ENCODE measurements at places on chromosomes 1 and 21. TPM values are rescaled to one million over a fixed set of nuclear protein-coding genes. Genes with fewer than 3 reads are reported as not detected.

Gene TSACC
- 0.62 TPM for total RNA-seq

Gene MYOG
- not detected for total RNA-seq

- no peak for DNase-seq
- H3K27me3 ChIP-seq = no peaks in the 10 kb centered on the region
- peaks cover 16% of the 10 kb centered on the region for H3K4me1 ChIP-seq
- H3K27ac ChIP-seq = no peak overlapping the region
- H3K36me3 ChIP-seq = peaks cover 33% of the 10 kb centered on the region
Observed at GRCh38 chr1:23065385-23065784, 46.1 kb downstream of the KDM1A start.

- H3K27ac ChIP-seq = no peak overlapping the region
- H3K4me3 ChIP-seq = no peak overlapping the region
- H3K36me3 ChIP-seq = no peaks in the 10 kb centered on the region
- no peaks in the 10 kb centered on the region for H3K27me3 ChIP-seq
- H3K4me1 ChIP-seq = peaks cover 55% of the 10 kb centered on the region
- DNase-seq = no peak
Observed at GRCh38 chr21:35473496-35473895, 424.4 kb upstream of the RUNX1 start.

DNA sequence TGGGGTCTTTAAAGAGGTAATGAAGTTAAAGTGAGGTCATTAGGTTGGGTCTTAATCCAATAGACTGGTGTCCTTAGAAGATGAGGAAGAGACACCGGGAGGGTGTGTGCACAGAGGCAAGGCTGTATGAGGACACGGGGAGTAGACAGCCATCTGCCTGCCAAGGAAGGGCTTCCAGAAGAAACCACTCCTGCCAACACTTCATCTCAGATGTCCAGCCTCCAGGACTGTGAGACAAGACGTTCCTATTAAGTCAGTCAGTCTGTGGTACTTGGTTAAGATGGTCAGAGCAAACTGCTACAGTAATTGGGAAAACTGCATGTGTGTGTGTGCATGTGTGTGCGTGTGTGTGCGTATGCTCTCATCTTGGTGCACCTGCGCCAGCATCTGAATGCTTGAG lies 77.1 kb downstream of the RYR2 start:
- no peak for DNase-seq
- H3K27ac ChIP-seq = no peak overlapping the region
- no peaks in the 10 kb centered on the region for H3K36me3 ChIP-seq
- H3K4me1 ChIP-seq = no peaks in the 10 kb centered on the region
- no peak overlapping the region for H3K4me3 ChIP-seq
- H3K27me3 ChIP-seq = no peaks in the 10 kb centered on the region

- H3K27ac ChIP-seq = no peak overlapping the region
- DNase-seq = no peak
- no peak overlapping the region for H3K4me3 ChIP-seq
Observed at GRCh38 chr1:160066829-160067745, 2.9 kb downstream of the KCNJ10 start.
